ENCODE measurements at places on chromosomes 3 and 15.

DNA sequence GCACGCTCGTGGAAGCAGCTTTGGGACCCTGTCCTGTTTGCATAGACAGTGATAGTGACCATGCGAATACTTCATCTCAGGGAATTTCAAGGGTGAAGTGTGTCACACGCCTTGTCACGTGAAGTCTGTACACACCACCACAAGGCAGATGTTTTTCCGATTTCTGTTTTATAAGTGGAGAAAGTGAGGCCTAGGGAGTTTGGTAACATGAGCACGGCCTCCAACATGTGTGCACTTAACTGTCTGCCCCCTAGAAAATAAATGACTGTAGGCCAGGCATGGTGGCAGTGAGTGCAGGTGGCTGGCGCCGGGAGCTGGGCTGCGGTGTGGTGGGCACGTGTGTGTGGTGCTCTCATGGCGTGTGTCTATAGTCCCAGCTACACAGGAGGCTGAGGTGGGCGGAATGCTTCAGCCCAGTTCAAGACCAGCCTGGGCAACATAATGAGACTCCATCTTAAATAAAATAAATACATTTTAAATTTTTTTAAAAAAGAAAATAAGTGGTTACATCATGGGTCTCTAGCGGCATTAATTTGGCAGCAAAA, 42.0 kb downstream of the WHAMM start:
- no peak for DNase-seq

GRCh38 chr3:57598765-57599360, 1.7 kb upstream of the ARF4 start:
- DNase-seq = no peak

DNA sequence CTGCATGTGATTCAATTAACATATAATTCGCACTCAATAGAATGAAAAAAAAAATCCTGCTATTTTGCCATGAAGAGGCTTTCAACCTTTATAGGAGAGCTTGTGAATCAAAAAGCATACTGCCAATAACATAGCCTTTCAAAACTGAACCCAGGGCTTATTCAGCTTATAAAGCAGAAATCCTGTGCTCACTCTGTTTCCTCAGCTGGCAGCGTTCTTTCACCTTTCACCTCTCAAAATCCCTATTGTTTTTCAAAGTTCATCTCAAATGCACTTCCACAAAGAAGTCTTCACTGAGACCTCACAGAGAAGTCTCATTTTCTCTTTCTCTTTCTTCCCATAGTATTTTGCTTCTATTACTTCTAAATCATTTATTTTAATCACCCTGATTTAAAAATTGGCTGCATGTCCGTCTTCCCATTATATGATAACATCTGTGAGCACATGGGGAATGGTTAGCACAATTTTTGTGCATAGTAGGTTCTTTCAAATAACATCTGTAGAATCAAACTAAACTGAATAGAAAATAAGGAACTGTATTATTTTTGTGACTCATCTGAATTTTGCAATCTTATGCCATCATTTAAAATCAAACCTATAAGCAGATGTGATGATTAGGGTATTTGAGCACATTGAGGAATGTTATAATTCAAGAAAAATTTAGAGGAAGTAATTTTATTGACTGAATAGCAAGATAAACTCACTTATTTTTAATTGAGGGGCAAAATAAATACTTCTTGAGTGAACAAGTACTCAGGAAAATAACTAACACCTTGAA, 373.4 kb downstream of the NLGN1 start:
- no peak for DNase-seq

DNA sequence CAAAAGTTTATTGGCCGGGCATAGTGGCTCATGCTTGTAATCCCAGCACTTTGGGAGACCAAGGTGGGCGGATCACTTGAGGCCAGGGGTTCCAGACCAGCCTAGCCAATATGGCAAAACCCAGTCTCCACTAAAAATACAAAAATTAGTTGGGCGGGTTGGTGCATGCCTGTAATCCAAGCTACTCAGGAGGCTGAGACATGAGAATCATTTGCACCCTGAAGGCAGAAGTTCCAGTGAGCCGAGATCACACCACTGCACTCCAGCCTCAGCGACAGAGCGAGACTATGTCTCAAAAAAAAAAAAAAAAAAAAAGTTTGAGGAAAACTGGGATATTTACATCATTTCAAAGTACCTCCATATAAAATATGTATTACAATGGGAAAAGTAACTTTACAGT, 40.4 kb downstream of the ETFA start:
- DNase-seq = no peak

DNA sequence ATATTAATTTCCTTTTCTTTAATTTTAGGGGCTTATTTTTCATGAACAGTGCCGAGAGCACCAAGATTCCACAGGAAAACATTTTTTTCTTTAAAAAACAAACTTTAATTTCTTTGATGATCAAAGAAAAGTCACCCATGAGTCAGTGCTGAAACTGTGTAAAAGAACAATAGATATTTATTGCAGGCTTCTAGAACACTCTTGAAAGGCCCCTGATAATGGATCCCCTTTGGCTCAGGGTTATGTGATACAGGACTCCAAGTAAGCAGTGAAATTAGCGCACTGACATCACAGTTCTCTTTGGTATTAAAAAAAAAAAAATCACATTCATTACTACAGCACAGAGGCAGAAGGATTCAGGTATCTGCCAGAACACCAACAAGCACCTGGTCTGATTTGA, 66.1 kb upstream of the MYZAP start:
- no peak for DNase-seq

GRCh38 chr3:48356419-48356818, 15.6 kb upstream of the FBXW12 start:
- no peak for DNase-seq

All from fibroblast of skin of scalp (primary cell).